Activated T-helper 1 cell treated with Interleukin-2 at 50 U/mL for 16 hours (primary cell): ENCODE measurements at places on chromosomes 3 and 15.

GRCh38 chr3:9041626-9042025, 78.4 kb upstream of the RAD18 start:
- no peak for DNase-seq

DNA sequence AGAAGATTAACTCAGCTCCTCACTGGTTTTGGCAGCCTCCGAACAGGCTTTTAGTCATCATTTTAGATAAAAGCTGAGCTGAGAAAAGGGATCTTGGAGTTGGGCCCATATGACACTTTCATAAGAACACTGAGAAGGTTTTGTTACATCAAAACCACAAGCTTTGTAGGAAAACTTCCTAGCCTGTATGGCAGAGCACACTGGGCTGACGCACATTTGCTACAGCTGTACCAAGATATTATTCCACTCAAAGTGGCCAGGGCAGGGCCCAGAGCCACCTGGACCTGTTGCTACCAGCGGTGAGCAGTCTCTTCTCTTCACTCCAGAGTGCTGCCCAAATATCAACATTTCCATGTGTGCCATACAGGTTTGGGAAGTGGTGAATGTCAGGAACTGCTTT, 160.5 kb upstream of the CCDC54 start:
- no peak for DNase-seq

GRCh38 chr3:197234947-197235914, 63.2 kb downstream of the DLG1 start:
- no peak for DNase-seq

DNA sequence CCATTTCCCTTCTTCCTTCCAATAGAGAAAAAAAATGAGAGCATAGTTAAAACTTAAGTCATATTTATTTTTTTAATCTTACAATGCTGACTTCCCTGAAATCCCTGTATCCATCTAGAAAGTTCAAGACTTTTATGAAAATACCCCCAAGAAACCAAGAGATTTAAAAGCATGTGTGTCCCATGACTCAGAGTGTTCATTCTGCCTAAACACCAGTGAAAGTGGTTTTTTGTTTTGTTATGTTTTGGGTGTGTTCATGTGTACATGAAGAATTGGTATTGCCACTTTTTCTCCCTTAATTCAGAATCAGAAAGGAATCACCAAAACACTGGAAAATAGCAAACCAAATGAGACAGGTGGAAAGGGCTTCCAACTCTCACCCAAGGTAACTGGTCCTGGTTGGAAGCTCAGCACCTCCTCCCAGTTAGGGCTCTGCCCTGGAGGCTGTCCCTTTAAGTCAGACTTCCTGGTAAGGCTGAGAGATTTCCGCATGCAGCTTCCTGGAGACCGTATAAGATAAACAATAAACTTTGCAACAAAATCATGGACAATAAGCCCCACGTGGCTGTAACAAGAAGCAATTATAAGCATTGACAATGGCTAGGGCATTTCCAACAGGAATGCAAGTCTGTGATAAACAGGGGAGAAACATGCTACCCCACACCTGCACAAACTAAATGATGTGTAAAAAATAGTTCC, 121.9 kb upstream of the ARHGEF3 start:
- DNase-seq: peak; percentile 29

DNA sequence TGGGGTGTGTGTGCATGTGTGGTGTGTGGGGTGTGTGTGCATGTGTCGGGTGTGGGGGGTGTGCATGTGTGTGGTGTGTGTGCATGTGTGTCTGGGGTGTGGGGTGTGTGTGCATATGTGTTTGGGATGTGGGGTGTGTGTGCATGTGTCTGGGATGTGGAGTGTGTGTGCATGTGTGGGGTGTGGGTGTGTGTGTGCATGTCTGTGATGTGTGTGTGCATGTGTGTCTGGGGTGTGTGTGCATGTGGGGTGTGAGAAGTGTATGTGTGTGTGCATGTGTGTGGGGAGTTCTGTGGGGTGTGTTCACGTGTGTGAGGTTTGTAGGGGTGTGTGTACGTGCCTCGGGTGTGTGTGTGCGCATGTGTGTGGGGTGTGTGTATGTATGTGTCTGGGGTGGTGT, 6.7 kb upstream of the OCA2 start:
- DNase-seq: no peak

DNA sequence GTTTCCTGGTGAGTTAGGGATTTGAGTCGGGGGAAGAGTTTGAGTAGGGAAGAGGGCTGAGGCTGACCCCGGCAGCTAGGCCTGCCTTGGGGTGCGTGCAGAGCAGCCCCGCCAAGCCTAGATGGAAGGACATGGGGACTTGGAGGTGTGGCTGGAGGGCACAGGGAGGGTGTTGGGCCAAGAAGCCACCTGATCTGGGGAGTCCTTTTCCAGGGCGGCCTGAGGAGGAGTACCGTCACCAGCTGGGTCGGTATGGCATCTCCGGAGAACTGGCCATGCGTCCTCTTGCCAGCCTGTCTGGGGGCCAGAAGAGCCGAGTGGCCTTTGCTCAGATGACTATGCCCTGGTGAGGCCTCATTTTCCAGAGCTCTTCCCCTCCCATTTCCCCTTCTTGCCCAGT, 6.9 kb downstream of the ABCF3 start:
- DNase-seq: no peak

DNA sequence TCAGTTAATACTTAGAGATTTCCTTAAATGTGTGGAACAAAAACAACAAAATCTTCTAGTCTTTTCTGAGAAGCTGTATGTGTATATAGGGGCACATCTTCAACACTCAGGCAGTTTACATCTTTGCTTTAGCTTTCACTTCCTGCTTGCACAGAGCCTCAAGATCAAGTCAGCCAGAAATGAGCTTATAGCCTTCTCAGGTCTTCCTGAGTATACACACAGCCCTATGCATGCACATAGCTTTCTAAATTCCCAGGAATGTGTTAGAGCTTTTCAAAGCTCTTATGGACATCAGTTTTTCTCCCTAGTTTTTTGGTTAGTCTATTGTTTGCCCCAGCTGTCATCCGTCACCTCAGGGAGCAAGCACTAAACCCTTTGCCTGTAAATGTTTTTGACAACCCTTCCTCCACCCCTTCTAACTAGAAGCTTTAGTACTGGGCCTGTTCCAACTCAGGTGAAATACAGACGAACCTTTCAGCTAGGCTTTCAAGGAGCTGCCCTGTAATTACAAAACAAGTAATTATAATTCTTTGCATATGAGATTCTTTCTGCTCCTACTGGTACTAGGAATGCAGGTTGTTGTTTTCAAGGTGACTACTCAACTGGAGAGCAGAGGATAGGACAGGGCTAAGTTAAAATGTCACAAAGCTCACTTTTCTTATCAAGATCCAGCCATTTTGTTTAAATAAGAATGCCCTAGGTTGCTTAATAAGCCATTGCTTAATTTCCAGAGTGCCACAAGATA, 22.6 kb upstream of the MTMR10 start:
- DNase-seq: no peak

DNA sequence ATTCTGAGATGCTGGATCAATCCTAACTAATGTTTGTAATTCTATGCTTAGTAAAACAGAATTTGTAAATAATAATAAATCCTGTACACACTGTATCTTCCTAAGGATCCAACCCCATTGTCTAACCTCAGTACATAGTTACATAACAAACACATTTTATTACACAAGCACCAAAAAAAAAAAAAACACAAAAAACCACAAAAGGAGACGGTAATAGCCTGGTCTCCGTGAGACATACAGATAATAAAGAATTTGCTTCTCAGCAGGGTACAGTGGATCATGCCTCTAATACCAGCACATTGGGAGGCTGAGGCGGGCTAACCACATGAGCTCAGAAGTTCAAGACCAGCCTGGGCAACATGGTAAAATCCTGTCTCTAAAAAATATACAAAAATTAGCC, 558.7 kb downstream of the MAGI1 start:
- DNase-seq: no peak

DNA sequence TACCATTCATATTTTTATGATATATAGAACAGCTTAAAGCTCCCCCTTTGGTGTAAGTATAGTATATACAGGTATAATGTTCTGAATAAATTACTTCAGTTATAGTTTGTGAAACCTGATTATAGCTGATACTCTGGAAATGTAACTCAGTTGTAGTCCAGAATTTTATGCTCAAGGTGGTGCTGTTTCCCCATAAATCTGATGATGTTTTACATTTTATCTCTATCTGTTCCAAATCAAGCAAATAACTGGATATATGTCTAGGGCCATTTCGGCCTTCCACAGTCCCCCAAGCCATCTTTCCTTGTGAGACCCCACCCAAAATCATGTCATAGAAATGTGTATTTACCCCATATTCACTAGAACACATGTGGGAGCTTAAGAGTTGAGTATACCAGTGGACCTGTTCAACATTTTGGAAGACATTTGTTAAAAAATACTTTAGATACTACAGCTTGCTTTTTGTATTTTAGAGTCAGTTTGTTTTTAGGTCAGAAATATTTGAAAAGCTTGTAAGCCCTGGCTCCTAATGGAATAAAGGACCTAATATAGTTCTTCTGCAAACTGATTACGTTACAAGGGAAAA, 107.1 kb downstream of the ATG7 start:
- no peak for DNase-seq

DNA sequence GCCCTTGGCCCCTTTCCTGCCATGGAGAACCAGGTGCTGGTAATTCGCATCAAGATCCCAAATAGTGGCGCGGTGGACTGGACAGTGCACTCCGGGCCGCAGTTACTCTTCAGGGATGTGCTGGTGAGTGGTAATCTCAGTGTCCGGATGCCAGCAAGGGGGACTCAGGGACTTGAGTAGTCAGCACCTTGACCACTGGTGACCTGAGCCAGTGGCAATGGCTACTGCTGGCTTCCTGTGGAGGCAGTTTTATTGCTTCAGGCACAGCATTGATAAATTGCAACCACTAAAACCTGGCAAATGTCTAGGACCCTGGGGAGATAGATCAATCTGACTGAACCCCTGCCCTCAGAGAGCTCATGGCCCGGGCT, 830 bp downstream of the MAP2K5 start:
- DNase-seq: no peak

- no peak for DNase-seq
Measured at GRCh38 chr3:7663771-7664170, 802.9 kb downstream of the GRM7 start.

GRCh38 chr15:91077029-91077428, 23.0 kb upstream of the SV2B start:
- no peak for DNase-seq

DNA sequence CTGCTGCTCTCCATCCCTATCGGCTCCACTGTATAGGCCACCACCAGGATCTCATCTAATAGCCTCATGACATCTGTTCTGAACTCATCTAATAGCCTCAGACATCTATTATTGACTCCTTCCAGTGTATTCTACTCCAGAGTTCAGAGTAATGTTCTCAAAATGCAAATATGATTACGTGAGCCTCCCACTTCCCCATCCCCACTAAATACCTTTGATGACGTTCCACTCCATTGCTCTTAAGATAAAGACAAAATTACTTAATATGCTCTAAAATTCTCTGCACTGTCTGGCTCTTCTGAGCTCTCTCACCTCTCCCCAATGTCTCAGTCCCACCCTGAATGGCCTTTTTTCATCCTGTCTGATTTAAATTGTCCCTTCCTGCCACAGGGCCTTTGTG, 94.7 kb downstream of the SAMMSON start:
- no peak for DNase-seq

DNA sequence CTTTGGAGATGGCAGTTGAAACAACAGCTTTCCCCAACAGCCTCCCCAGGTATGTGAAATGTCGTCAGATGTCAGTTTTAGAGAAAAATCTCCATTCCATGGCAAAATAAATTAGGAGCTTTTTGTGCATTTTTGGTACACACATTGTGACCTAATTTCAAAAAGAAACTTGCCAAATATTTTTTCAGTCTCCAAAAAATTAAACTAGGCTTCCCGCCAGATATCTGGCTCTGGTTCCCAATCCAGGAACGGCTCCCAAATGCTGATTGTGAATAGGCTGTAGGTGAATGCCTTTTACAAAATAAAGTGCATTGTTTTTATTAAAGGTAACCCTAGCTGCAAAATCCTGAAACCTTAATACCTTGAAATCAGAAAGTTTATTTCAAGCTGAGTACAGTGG, 10.9 kb downstream of the KCNAB1 start:
- no peak for DNase-seq

- no peak for DNase-seq
Measured at GRCh38 chr3:51968170-51968775, 1.0 kb upstream of the PCBP4 start.

DNA sequence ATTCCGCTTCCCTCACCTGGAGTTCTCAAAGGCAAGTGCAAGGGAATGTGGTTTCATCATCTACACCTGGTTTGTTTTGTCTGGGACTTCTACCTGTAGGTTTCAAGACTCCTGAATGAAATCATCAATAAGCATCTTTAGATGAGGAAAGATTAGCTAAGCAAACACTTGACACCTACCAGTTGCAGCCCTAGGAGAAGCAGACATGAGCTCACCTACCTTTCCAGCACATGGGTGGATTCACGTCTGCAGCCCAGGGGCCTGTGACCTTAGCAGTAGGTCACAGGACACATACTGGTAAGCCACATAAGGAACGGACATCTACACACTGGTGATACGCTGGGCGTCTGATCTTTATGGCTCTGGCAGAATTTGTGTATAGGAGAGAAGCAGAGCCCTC, 26.7 kb downstream of the SLCO2A1 start:
- DNase-seq: no peak

GRCh38 chr3:39177708-39178332, 14.6 kb downstream of the XIRP1 start:
- peak; percentile 60 for DNase-seq

DNA sequence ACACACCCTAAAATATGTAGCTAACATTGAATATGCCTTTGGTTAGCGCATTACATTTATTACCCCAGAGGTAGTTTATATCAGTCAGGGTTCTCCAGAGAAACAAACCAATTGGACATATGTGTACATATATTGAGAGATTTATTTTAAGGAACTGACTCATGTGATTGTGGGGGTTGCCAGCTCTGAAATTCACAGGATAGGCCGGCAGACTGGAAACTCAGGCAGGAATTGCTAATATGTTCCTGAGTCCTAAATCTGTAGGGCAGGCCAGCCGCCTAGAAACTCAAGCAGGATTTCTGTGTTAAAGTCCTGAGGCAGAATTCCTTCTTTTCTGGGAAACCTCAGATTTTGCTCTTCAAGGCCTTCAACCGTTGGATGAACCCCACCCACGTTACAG, 189.7 kb downstream of the CDIN1 start:
- no peak for DNase-seq

- DNase-seq: no peak
Measured at GRCh38 chr3:5464649-5465048, 277.1 kb downstream of the EDEM1 start.

GRCh38 chr3:195900436-195901355, 7.7 kb downstream of the TNK2 start:
- peak; percentile 31 for DNase-seq
